Stimulated activated CD8-positive, alpha-beta memory T cell treated with anti-CD3 and anti-CD28 coated beads, Interleukin-7, amount 100 ng/mL, for 1 hour (primary cell): ENCODE measurements at places on chromosomes 12 and 14.

DNA sequence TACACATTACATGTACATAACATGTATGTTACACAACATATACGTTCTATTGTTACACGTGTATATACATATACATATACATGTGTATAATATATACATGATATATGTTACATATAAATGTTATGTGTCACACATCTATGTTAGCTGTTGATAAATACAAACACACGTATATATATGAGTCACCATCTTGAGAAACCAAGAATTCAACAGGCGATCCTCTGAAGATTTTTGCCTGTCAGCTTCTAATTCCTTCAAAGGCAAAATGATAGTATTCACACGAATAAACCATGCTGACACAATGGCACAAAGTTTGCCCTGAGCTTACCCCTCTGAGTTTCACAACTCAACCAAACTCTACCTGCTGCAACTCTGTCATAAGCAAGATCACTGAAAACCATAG, 30.2 kb upstream of the TESC start:
- no peak for DNase-seq

DNA sequence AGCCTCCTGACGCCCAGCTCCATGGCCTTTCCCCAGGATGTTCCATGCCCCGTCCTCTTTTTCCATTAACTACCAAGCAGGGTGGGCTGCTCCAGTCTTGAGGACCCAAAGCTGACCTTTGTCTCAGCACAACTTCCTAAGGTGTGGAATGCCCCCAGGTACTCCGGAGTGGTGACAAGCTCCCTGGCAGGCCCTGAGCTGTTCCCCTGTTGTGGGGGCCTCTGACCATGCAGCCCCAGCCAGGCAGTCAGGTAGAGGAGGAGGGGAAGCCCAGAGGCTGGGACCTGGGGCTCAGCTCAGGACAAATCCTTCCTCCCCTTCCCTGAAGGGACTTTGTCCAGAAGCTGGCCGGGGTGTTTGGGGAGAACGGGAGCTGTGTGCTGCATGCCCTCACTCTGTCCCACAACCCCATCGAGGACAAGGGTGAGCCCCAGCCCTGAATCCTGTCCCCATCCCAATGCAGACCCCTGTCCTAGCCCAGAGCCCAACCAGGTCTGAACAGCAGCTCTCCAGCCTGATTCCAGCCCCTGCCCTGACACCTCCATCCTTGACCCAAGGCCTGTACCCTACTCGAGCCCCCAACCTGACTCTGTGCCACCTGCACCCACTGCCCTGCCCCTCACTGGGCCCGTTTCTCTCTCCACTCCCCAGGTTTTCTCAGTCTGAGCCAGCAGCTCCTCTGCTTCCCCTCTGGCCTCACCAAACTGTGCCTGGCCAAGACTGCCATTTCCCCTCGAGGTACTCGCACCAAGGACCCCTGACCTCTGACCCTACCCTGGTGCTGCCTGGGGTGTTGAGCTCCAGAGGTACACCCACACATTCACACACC, 4.4 kb downstream of the CARMIL3 start:
- DNase-seq, result no peak

DNA sequence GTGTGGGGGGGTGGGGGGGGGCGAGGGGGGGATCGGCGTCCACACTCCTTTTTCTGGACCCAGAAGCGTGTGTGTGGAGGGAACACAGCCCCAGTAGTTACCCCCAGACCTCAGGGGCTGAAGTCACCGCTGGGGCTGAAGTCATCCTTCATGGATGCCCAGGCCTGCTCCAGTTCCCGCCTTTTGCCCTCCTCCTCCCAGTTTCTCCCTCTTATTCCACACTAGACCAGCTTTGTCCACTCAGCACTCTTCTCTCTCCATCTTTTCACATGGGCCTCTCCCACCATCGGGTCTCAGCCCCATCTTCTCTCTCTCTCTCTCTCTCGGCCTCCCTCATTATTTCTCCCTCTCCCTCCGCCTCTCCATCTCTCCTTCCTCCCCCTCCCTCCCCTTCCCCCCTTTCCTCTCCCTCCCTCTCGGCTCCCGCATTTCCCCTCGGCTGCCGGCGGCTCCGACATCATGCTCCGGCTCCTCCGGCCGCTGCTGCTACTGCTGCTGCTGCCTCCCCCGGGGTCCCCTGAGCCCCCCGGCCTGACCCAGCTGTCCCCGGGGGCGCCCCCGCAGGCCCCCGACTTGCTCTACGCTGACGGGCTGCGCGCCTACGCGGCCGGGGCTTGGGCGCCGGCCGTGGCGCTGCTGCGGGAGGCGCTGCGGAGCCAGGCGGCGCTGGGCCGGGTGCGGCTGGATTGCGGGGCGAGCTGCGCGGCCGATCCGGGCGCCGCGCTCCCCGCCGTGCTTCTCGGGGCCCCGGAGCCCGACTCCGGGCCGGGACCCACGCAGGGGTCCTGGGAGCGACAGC, at the start of gene P3H3:
Gene P3H3 (plus strand): TSS at position 426 of the 799 bp plus-strand sequence. CDS start 34 bp downstream, at position 460.
- DNase-seq, result no peak

DNA sequence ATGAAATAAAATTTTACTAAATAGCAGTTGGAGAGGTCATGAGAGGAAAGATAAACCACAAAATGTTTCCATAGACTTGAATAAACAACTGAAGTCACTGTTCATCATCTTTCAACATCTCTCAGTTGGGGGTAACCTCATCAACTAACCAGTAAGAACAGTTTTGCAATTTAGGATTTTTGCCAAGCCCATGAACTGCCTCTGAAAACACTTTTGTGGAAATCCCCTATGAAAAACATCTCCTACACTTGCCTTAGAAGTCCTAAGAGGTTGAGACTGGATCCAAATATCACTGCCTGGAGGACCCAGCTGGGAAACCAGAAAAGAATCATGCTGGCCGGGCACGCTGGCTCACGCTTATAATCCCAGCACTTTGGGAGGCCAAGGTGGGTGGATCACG, 273.1 kb downstream of the C12orf50 start:
- no peak for DNase-seq

GRCh38 chr14:21039585-21040369, 2.4 kb upstream of the RNASE7 start:
- DNase-seq, result no peak

- DNase-seq, result no peak
Measured at GRCh38 chr12:118190266-118190665, 54.3 kb downstream of the PEBP1 start.

GRCh38 chr12:78414071-78414470, 450.5 kb upstream of the SYT1 start:
- no peak for DNase-seq

DNA sequence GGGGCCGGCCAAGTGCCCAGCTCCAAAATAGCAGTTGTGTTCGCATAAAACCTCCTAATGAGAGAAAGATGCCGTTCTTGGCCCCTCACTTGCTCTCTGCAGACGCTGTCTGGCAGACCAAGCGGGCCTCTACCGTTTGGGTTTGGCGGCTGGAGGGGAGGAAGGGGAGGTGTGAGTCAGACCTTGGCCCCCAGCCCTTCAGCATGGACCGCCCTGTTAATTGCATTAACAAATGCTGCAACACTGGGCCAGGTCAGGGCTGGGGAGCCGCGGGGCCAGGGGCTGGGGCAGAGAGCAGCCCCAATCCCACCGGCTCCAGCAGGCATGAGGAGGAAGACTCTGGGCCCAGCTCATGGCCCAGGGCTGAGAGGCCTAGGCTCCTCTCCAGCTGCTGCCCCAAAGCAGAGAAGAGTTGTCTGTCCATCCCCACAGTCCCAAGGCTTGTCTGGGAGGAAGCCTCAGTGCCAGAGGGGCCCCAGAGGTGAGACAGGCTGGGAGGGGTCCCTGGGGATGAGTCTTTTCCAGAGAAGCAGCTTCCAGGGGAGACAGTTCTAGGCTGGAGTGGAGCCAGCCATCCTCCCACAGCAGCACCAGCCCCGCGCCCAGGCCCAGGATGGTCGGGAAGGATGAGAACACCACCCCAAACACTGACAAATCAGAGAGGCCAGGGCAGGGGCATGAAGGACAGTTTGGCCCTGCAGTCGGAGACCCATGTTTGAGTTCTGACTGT, 16.9 kb downstream of the LTBP2 start:
- no peak for DNase-seq

DNA sequence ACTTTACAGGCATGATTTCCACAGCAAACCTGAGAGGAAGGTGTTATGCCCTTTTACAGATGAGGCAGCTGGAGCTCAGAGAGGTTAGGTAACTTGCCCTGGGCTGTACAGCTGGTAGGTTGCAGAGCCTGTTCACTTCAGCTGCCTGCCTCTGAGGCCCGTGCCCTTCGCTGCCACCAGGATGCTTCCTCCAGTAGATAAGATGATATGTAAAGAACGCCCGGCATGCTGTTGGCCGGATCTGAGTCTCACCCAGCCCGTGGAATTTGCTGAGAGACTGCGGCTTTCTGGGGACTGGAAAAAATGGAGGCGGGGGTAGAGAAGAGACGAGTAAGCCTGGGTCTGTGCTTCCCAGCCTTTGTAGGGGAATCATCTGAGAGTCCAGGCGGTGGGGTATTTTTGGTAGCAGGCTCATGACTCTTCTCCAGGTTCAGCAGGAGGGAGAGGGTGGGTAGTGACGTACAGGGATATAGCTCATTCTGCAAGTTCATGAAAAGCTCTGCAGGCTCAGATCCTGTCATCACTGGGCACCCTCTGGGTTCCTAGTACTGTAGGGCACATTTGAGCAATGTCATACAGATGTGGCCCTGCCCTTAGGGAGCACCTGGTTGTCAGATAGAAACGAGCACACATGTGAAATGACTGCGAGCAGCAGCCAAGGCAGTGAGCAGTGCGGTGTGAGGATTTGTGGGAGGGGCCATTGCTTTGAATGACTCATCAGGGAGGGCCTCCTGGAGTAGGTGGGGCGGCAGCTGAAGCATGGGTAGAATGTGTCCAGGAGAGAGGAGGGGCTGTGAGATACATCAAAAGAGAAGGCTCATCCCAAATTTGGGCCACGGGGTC, 159.4 kb downstream of the TSPAN9 start:
- DNase-seq, result no peak

DNA sequence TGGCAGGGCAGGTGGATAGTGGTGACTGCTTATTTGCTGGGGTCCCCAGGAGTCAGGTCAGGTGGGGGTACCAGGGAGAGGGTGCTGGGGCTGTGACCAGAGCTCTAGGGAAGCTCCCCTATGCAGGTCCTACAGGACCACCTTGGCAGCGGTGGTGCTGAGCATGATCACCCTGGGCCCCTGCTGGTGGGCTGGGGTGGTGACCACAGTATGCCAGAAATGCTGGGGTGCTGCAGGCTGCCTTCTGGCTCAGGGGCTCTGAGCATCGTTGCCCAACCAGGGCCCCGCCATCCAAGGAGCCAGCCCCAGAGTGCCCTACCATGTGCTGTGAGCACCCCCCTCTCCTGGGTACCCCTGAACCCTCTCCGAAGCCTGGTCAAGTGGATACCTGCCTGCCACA, 17.5 kb upstream of the NUDT14 start:
- no peak for DNase-seq

- DNase-seq, result no peak
Measured at GRCh38 chr12:101051901-101052550, 158.0 kb downstream of the SLC5A8 start.

GRCh38 chr14:95353664-95354063, 34.0 kb upstream of the CLMN start:
- DNase-seq, result no peak

GRCh38 chr14:91337699-91338335, 79.8 kb downstream of the CCDC88C start:
- no peak for DNase-seq

GRCh38 chr14:52244997-52245396, 22.5 kb upstream of the PTGDR start:
- DNase-seq, result no peak

GRCh38 chr12:1083151-1083888, 92.3 kb downstream of the ERC1 start:
- DNase-seq, result no peak

- DNase-seq, result no peak
Measured at GRCh38 chr12:25424211-25424731, 128.8 kb downstream of the LMNTD1 start.

- no peak for DNase-seq
Measured at GRCh38 chr14:72597252-72598233, 296.4 kb downstream of the DPF3 start.

DNA sequence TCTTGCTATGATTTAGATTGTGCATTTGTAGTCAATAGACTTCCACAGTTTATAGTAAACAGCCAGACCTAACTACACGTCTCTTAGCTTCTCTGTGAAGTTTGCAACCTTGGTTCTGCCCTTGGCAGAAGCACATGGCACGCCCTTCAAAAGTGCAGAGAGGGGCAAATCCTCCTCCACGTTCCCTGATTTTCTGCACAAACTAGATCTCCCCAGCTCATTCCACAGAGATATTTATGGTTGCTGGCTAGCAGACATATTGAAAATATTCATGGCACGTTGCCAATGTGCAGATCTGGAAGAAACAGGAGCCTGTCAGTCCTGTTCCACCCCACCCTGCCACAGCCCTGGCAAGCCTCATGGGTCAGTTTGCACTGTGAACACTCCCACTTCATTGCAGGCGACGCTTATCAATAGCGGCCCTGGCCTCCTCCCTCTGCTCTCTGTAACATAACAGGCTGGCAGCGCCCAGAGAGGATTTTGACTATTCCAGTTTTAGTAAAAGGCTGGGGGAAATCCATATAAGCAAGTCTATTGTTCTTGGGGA, 6.5 kb upstream of the LGALS3 start:
- no peak for DNase-seq

- DNase-seq, result no peak
Measured at GRCh38 chr14:71739273-71739990, 192.8 kb upstream of the RGS6 start.
